Trophoblast cell (in vitro differentiated cells and primary cell): ENCODE measurements at places on chromosomes 4 and X.

DNA sequence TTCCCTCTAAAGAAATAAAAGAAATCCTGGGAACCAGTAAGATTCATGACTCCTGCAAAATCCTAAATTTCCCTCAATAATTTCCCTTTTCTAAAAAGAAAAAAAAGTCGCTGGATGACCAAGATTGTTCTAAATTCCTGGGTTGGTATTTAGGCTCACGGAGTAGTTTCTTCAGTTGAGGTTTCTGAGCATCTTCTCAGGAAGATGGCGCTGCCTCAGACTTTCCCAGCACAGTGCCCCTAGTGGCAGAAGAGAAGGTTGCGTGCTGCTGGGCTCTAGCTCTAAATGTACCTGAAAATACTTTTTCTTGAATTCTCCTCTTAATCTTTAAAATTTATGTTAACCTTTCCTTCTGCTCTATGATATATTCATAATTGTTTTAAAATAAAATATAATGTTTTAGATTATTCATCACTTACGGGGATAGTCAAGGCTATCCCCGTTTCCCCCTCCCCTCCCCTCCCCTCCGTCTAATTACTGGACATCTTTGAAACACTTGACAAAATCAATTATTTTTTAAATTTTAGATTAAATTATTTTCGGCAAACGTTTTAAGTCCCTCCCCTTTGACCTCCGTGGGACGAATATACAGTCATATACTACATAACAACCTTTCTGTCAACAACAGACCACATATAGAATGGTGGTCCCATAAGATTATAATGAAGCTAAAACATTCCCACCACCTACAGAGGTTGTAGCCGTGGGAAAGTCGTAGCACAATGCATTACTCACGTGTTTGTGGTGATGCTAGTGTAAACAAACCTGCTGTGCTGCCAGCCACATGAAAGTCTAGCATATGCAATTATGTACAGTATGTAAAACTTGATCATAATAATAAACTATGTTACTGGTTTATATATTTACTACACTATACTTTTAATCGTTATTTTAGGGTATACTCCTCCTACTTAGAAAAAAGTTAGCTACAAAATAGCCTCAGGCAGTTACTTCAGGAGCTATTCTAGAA, 41.0 kb upstream of the GATB start:
- H3K4me1 ChIP-seq, result peaks cover 3% of the 10 kb centered on the region
- no peaks in the 10 kb centered on the region for H3K36me3 ChIP-seq
- no peak overlapping the region for H3K4me3 ChIP-seq
- no peaks in the 10 kb centered on the region for H3K27me3 ChIP-seq

DNA sequence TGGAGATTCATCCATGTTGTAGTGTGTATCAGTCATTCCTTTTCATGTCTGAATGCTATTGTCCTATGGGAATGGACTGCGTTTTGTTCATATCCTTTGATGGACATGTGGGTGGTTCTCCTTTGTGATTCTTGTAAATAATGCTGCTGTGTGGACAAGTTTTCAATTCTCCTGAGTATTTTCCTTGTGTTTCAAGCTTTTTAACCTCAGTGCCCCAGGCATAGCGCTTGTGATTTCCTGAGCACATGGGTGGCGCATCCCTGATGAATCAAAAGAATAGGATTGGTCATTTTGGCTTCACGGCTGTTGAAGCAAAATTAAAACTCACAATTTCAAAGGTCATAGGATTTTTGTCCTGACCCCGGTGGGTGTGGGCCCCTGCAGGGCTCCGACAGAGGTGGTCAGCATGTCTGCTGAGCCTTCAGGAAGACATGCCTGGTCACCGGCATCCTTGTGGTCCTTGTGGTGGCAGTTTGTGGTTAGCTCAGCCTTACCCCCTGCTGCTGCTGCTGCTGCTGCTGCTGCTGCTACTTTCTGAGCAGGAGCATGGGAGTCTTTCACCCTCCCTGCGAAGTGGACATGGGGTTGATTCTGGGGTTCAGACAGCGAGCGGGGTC, 30.0 kb downstream of the SHROOM2 start:
- no peaks in the 10 kb centered on the region for H3K27me3 ChIP-seq
- no peak for DNase-seq
- H3K4me1 ChIP-seq, result no peaks in the 10 kb centered on the region
- H3K36me3 ChIP-seq, result no peaks in the 10 kb centered on the region

GRCh38 chr4:86250619-86251018, 109.2 kb downstream of the MAPK10 start:
- H3K27me3 ChIP-seq, result no peaks in the 10 kb centered on the region
- no peaks in the 10 kb centered on the region for H3K4me1 ChIP-seq

- H3K27me3 ChIP-seq, result no peaks in the 10 kb centered on the region
- DNase-seq, result no peak
- no peaks in the 10 kb centered on the region for H3K4me1 ChIP-seq
- no peaks in the 10 kb centered on the region for H3K36me3 ChIP-seq
Observed at GRCh38 chr4:11489453-11490083, 60.9 kb upstream of the HS3ST1 start.

DNA sequence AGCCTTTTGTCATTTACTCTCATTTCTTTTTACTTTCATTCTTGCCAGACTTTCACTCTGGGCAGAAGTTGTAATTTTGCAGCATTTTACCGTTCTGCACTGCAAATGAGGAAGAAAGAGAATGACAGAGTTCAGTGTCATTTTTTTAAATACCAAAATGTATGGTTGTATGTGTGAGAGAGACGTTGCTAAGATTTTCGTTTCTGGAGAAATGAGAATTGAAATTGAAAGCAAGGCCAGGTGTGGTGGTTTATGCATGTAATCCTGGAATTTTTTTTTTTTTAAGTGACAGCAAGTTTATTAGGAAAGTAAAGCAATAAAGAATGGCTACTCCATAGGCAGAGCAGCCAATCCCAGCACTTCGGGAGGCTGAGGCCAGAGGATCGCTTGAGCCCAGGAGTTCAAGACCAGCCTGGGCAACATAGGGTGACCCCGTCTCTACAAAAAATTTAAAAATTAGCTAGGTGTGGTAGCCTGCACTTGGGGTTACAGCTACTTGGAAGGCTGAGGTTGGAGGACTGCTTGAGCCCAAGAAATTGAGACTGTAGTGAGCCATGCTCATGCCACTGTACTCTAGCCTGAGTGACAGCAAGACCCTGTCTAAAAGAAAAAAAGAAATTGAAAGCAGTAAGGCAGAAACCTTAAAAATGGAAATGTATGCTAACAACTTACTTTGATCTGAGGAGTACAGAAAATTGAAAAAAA, 12.9 kb downstream of the DCK start:
- no peaks in the 10 kb centered on the region for H3K4me1 ChIP-seq
- H3K27ac ChIP-seq, result no peak overlapping the region
- no peaks in the 10 kb centered on the region for H3K36me3 ChIP-seq
- H3K27me3 ChIP-seq, result no peaks in the 10 kb centered on the region

- H3K27me3 ChIP-seq, result no peaks in the 10 kb centered on the region
- H3K27ac ChIP-seq, result no peak overlapping the region
- H3K4me3 ChIP-seq, result no peak overlapping the region
- no peaks in the 10 kb centered on the region for H3K36me3 ChIP-seq
Observed at GRCh38 chr4:141807103-141807891, 170.9 kb downstream of the IL15 start.

- no peaks in the 10 kb centered on the region for H3K4me1 ChIP-seq
- no peak for DNase-seq
- H3K27ac ChIP-seq, result no peak overlapping the region
- no peaks in the 10 kb centered on the region for H3K27me3 ChIP-seq
- H3K4me3 ChIP-seq, result no peak overlapping the region
Observed at GRCh38 chr4:4606321-4606720, 64.5 kb upstream of the STX18 start.

DNA sequence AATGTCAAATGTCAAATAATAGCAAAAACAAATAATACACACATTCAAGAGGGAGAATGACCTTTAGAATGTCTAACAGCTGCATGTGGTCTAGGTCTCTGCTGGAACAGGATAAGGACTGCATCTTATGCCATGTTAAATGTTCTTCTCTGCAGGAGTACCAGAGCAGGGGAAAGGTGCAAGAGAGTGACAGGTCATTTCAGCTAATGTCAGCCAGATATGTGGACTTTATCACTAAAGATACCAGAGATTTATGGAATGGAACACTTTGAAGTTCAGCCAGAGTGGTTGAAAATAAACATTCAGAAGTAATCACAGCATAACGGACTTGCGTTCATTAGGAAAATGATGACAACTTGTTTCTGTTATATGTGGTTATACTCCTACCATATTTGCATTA, 24.3 kb downstream of the GRID2 start:
- no peaks in the 10 kb centered on the region for H3K4me1 ChIP-seq
- no peak overlapping the region for H3K27ac ChIP-seq
- H3K27me3 ChIP-seq, result no peaks in the 10 kb centered on the region
- H3K4me3 ChIP-seq, result no peak overlapping the region
- no peaks in the 10 kb centered on the region for H3K36me3 ChIP-seq

DNA sequence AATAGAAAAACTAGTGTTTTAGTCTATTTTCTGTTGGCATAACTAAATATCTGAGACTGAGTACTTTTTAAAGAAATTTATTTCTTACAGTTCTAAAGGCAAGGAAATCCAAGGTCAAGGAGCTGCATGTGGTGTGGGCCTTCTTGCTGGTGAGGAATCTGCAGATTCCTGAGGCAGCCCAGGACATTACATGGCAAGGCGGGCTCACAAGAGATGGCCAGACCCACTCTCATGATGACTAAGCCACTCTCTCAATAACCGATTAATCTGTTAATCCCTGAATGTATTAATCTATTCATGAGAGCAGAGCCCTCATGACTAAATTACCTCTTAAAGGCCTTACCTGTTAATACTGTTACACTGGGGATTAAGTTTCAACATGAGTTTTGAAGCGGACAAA, 340.8 kb downstream of the GRXCR1 start:
- no peak overlapping the region for H3K27ac ChIP-seq
- no peaks in the 10 kb centered on the region for H3K4me1 ChIP-seq
- no peak overlapping the region for H3K4me3 ChIP-seq

DNA sequence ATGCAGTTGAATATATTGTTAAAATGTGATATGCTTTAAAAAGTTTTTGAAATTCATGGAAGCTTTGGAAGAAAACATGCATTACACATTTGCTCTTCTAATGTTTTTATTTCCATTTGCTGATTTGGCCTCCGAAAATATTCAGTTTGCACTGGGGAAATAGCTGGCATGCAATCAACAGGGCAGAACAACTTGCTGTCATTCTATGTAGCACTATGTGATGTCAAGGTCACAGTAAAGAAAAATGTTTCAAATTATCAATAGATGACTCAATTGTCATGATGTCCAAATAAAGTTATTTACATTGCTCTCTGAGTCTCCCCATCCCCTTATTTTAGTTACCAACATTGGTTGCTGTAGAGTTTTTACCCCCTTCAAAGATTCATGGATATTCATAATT, 119.2 kb downstream of the TLL1 start:
- no peak overlapping the region for H3K27ac ChIP-seq
- H3K4me3 ChIP-seq, result no peak overlapping the region
- DNase-seq, result no peak
- H3K27me3 ChIP-seq, result no peaks in the 10 kb centered on the region
- no peaks in the 10 kb centered on the region for H3K4me1 ChIP-seq

- no peak for DNase-seq
- H3K36me3 ChIP-seq, result no peaks in the 10 kb centered on the region
- no peak overlapping the region for H3K27ac ChIP-seq
Observed at GRCh38 chr4:93802045-93802444, 26.5 kb upstream of the ATOH1 start.

- no peaks in the 10 kb centered on the region for H3K4me1 ChIP-seq
- H3K27ac ChIP-seq, result no peak overlapping the region
- DNase-seq, result no peak
- H3K4me3 ChIP-seq, result no peak overlapping the region
Observed at GRCh38 chr4:138576684-138577083, 334.5 kb upstream of the SLC7A11 start.

- no peaks in the 10 kb centered on the region for H3K27me3 ChIP-seq
- no peak overlapping the region for H3K27ac ChIP-seq
- peak; percentile 57 for DNase-seq
- peaks cover 7% of the 10 kb centered on the region for H3K4me1 ChIP-seq
- H3K4me3 ChIP-seq, result no peak overlapping the region
Observed at GRCh38 chr4:148795156-148795864, 353.1 kb upstream of the NR3C2 start.

GRCh38 chrX:54180403-54180802, 2.7 kb downstream of the FAM120C start:
- H3K27me3 ChIP-seq, result no peaks in the 10 kb centered on the region
- H3K4me1 ChIP-seq, result peaks cover 12% of the 10 kb centered on the region
- H3K4me3 ChIP-seq, result no peak overlapping the region
- no peak overlapping the region for H3K27ac ChIP-seq
- no peak for DNase-seq

- H3K4me3 ChIP-seq, result peak overlapping the region; percentile 58
- H3K4me1 ChIP-seq, result peaks cover 32% of the 10 kb centered on the region
- no peaks in the 10 kb centered on the region for H3K27me3 ChIP-seq
- no peaks in the 10 kb centered on the region for H3K36me3 ChIP-seq
- H3K27ac ChIP-seq, result peak overlapping the region; percentile 83
Observed at GRCh38 chrX:130120321-130120731, 10.0 kb upstream of the ELF4 start.

DNA sequence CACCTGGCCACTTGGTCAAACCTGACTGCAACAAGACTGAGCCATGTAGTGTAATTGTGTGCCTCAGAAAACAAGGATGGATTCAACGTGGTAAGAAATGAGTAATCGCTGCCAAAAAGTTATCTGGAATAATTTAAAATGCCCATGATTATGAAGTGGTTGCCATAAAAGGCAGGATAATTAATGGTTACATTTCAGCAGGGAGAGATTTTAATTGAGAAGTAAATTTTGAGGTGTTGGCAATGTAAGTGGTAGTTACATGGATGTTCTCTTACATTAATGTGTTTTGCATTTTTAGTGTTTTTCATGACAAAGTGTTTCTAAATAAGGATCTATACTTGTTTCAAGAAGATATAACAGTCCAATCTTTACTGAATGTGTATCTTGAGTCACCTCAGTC, 15.7 kb downstream of the HAUS3 start:
- H3K27me3 ChIP-seq, result no peaks in the 10 kb centered on the region
- no peak for DNase-seq
- no peak overlapping the region for H3K4me3 ChIP-seq
- no peaks in the 10 kb centered on the region for H3K4me1 ChIP-seq

DNA sequence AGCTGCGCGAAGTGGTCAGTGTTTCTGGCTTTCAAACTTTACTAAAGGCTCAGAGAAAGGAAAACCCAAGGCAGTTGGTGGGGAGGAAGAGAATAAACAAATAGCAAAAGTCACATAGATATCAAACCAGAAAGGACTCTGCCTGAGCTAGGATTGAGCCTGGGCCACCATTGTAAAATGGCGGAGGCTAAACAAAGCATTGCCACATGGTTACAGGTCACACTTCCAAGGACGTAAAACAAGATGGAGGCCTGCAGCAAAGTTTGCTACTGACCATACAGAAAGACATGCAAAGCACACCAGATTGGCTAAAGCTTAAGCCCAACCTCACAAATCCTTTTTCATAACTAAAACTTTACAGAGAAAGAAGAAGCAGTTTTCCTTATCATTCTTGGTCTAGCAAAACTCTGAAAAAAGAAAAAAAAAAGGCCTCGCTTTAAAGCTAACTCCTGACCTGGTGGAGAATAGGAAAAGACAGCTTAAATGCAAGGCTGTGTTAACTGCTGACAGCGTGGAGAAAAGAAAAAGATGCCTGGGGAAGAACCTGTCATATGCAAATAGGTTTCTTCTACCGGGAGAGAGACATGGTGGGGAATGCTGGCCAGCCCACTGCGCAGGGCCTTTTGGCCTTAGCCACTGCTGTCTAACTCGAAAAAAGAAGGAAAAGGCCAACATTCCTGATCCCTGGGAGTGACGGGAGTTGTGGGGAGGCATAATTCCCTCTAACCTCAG, 81.8 kb upstream of the SMARCA5 start:
- H3K4me3 ChIP-seq, result no peak overlapping the region
- no peaks in the 10 kb centered on the region for H3K27me3 ChIP-seq
- H3K36me3 ChIP-seq, result no peaks in the 10 kb centered on the region

GRCh38 chr4:158610790-158611189, 60.9 kb downstream of the C4orf46 start:
- no peak for DNase-seq
- H3K27me3 ChIP-seq, result no peaks in the 10 kb centered on the region
- no peaks in the 10 kb centered on the region for H3K36me3 ChIP-seq
- no peak overlapping the region for H3K4me3 ChIP-seq
